ENCODE measurements at places on chromosomes 5 and 9.

DNA sequence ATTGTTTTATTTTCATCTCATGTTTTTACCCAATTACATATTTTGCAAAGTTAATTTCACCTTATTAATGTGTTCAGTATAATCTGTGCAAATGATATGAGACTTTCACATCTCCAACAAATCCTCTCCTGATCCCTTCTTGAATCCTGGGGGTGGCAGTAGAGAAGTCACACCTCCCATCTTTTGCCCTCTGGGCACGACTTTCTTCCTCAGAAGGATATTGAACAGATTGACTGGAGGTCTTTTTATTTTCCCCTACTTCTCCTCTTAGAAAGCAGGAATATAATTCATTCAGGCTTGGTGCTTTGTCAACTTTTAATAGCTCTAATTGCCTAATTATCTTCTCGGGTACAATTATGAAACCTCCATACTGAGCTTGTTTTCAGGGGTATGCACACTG is 1037.1 kb upstream of the NUDT12 start:
- no peak for DNase-seq

DNA sequence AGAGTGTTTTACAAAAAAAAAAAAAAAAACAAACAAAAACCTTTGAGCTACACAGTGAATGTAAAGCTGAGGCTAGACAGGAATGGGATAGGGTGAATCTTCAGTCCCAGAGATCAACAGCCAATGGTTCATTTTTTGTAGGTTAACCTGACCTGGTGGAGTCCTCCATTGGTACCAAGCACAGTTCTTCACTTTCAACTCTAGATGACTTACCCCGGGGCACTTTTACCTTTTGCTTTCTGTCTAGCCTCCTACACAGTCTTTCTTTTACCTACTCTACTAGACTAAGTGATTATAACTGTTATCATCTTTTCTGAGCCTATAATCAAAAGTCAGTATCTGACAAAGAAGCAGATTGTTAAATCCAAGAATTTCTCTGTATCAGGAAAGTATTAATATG is 50.9 kb downstream of the ANXA2R start:
- no peak for DNase-seq

DNA sequence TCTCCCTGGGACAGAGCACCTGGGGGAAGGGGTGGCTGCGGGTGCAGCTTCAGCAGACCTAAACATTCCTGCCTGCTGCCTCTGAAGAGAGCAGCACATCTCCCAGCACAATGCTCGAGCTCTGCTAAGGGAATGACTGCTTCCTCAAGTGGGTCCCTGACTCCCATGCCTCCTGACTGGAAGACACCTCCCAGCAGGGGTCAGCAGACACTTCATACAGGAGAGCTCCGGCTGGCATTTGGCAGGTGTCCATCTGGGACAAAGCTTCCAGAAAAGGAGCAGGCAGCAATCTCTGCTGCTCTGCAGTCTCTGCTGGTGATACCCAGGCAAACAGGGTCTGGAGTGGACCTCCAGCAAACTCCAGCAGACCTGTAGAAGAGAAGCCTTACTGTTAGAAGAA is 77.2 kb downstream of the SLCO6A1 start:
- peak; percentile 22 for DNase-seq

DNA sequence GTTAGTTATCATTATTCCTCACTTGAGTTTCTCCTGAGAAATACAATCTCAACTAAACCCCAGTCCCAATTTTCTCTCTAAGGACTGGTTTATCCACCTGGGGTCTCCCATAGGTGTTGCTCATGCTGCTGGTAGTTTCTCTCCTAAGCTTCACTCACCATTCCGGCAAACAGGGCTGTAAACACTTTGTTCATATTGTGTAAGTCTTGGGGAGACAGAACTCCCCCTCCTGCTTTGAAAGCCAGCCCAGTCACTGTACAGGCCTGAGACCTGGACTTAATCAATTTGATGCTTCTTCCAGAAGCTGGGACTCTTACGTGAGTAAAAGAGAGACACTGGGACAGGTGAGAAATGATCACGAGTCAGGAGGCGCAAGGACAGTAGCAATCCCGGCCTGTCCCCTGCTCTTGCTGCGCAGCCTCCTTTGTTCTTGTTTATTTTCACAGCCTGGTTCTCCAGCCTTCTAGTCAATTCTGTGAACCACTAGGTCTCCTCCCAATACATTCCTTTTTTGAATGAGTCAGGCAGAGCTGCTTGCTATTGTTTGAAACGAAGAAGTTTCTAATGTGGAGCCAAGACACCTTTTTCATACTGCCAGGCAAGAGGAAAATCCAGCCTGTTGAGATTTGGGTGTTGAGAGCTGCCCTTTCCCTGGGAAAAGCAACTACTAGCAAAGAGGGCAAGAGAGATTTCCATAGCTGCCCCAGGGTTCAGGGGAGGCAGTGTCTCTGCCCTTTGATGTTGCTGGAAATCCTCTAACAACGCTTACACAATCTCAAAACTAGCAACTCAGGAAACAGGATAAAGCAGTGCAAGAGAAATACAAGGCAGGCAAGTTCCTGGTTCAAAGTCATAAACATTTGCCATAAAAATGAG is 9.2 kb upstream of the SHROOM1 start:
- peak; percentile 71 for DNase-seq

DNA sequence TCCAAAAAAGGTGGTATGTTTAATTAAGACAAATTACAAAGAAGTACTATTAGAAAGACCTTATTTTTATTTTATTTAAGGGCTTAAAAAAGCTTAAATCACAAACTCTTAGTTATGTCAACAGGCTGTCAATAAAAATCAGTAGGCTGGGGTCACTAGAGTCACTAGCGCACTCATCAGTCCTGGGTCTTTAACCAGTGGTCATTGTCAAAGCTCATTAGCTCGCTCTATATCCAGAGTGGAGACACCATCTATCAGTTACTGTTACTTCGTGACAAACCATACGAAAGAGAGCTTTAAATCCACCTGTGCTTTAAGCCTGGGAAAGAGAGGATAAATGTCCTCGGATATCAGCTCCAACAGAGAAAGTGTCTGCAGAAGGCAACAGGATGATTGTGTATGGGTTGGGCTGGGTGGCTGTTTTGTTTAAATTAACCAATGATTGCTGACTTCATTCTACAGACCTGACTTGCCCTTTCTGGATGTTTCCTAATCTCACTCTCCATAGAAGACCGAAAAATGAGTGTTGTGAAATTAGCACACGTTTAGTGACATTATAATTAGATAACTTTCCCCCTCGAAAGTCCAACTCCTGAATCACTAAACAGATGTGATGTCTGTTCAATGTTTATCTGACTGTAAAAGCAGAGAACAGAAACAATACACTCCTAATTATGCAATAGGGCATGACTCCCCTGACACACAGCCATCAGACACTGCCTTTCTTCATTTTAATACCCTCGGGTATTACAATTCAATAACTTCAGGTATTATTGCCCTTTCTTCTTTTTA is 123.6 kb upstream of the TNPO1 start:
- no peak for DNase-seq

GRCh38 chr5:41264019-41264418 is 50.7 kb upstream of the C6 start:
- DNase-seq: no peak

DNA sequence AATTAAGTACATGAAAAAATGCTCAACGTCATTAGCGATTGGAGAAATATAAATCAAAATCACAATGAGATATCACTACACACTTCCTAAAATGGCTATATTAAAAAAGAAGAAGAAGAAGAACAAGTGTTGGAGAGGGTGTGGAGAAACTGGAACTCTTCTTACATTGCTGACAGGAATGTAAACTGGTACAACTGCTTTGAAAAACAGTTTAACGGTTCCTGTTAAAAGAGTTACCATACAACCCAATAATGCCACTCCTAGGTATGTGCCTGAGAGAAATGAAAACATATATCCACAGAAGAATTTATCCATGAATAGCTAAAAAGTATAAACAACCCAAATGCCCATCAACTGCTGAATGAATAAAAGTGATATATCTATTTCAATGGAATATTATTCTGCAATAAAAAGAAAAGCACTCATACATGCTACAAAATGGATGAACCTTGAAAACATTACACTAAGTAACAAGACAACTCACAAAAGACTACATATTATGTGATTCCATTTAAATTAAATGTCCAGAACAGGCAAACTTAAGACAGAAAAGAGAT is 9.0 kb downstream of the FEM1C start:
- no peak for DNase-seq

DNA sequence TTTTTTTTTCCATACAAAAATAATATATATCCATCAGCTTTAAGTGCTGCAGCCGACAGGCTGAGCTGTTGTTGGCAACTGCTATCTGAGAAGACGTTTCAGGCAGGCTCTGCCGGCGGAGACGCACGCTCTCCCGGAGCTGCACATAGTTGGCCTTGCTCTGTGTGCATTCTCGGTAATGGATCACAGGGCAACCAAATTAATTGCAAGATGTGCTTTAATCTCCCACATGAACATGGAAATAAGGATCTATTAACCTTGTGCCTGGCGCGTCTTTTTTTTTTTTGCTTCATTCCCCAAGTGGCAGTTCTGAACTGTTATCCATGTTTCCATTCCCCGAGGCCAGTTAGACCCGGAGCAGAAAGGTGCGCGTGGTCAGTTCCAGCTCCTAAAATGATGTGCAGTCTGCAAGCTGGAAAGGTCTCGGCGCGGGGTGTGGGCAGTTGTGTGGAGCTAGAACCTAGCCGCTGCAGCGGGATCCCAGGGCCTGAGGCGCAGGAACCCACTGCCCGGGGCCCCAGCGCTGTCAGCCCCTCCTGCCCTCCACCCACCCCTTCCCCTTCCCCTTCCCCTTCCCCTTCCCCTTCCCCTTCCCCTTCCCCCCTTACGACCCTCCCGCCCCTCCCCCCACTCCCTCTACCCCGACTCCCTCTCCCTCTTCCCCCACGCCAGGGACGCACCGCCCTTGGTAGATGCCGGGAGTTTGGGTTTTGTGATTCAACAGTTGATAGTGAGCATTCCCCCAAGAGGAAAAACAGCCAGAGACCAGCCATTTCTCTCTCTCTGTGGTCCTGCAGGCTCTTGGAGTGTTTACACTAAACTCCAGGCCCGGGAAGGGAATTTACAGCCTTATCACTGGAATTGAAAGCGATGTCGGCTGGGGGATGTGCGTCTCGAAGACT is 137.8 kb downstream of the CEP120 start:
- no peak for DNase-seq

GRCh38 chr5:11324521-11325289 is 563.7 kb upstream of the DAP start:
- DNase-seq: no peak

DNA sequence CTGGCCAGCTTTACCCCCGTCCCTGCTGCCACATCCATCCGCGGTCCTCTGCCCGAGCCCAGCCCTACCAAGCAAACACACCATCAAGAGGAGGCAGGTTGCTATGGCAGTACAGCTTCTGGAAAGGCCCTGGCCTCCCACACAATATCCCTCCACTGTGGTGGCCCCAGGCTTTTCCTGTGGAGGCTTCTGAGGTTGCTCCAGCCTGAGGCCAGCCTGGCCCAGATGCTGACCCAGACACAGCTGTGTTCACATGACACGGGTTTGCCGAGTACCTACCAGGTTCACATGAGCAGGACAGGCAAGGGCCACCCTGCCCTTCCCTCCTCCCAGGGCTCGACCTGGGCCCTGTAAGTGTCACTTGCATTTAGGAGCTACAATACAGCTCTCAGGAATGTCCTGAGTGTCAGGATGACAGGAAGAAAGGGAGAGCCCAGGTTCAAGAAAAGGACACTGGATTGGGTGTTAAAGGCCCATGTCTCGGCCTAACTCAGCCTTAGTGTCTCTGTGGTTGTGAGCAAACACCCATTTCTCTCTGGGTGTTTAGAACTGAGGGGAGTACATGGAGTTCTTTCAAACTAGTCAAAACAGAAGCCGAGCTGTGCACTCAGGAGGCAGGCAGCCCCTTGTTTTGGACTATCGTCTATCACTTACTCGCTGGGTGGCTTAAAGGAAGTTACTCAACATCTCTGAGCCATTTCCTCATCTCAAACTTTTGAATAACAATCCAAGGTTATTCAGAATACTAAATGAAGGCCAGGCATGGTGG is 40.2 kb downstream of the NAIF1 start:
- DNase-seq: peak; percentile 29

DNA sequence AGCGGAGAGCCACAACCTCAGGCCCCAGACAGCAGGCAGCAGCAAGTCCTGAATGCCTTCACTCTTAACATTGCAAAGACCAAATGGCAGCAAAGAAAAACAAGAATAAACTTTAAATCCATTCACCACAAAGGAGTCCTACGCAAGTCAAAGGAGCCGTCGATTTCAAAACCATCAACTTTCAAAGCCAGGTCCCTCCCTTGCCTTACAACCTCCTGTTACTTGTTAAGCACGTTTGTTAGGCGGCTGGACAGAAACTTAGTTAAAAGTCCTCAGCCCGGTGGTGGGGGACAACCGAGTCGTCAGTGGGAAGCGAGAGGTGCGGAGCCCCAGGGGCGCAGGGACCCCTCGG is 938 bp downstream of the LPAR1 start:
- peak; percentile 53 for DNase-seq

DNA sequence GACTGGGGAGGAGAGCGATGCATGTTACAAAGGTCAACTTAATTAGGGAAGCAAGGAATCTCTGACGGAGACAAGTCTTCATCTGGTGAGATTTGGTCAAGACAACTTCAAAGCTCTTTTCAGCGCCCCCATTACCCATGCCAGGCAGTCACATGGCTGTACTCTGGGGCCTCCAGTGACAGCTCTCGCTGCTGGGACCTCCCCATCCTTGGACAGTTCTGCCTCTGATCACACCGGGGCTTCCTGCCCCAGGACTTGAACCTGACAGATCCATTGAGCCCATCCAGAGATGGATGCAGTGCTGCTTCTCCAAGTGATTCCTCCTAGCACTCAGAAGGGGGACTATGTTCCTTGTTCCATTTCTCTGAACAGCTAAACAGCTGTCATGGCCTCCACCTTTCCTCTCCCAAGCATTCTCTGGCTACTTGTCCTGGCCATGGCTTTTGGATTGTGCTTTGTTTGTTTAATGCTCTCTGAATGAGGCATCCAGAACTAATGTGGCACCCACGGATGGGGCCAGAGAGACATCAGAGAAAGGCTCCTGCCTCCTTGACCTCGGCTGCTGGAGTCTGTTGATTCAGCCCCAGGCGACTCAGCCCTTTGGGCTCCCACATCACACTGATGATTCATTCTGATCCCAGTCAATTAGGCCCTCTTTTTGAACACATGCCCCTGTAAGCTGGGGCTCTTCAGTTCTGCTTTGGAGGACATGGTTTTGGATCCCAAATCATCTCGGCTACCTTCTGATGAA is 122.1 kb upstream of the ADAMTS16 start:
- peak; percentile 68 for DNase-seq

- no peak for DNase-seq
Measured at GRCh38 chr5:143682929-143683386, 129.0 kb upstream of the HMHB1 start.

DNA sequence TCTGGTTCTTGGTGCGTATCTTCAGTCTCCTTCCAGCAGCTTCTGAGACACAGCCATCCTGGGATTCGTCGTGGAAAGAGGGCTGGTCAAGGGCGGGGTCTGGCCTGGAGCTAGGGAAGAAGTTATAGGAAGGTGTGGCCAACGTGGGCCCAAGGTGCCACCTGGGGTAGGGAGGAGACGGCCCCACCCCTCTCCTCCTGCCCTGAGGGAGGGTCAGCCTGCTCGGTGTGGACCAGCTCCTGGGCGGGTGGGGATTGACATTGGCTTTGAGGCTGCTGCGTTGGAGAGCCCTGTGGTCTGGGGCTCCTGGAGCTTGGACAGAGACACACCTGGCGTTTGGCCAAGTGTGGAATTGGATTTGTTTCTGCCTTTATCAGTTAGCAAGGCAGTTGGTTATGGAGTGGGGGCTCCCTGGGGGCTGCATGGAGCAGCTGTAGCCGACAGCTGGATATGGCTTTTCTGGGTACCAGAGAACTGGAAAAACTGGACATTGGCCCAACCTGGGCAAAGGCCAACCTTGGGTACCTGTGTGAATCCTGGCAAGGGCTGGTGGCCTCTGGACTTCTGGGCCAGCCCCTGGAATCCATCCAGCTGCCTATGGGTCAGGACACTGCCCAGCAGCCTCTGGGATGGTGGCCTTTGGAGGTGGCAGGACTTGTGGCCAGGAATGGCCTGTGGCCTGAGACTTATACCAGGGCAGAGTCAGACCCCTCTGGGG is 75.7 kb upstream of the PPP1R26 start:
- no peak for DNase-seq

Measured in ELR (cell line).